ENCODE measurements at places on chromosomes 2 and 18.
A peak's percentile ranks its signal among the peaks of the same experiment; 100 is the strongest.

DNA sequence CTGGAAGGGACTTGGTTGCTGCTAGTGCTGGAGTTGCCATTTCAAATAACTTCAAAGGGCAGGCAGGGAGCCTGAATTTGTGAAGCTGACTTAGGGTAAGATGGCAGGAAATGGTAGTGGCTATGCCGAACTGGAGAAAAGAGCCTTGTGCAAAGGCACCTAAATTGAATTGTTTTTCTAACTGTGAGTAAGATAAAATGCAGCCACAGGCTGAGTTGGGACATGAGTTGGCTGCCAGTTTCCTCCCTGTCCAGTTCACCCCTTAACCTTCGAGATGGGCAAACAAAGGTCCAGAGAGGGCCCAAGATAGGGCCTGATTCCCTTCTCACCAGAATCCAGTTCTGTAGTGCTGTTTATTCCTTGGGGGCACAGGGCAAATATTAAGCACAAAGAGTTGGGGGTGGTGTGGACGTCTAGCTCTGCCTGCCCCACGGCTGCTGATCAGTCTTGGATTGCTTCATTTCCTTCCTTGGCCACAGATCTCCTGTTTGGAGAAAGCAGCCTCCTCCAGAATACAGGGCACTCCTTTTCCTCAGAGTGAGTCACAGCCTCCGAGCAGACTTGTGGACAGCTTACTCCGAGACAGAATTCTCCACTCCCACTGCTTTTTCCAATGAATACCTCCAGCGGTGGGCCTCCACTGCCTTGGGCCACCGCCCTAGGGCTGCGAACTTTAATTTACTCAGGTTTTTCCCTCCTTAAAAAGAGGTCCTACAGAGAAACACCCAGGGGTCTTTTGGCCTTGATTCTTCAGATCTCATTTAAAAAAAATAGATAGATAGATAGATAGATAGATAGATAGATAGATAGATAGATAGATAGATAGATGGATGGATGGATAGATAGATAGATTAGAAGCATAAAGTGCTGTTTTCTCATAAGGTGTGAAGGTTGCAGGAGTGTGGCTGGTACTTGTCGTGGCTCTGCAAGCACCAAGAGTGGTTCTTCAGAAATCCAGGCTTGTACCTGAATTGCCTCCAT lies 18.4 kb upstream of the SLC20A1 start:
- peak; percentile 98 for DNase-seq

DNA sequence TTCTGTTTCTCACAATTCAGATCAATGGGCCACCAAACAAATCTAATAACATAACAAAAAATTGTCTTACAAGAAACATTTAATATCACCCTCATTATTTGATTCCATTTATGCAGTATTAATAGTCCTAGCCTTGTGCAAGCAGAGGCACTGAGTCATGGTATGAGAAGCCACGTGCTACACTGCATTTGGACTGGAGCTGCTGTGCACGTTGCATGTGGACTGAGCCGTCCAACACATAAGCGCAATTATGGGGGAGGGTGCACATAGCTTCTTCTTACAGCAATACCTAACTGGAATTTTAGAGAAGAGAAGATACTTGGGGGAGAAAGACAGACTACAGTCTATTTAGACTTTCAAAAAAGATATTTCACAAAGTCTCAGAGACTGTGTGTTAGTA lies 329.6 kb upstream of the ID2 start:
- no peak for DNase-seq

GRCh38 chr2:201250741-201251140 lies 9.6 kb upstream of the CASP8 start:
- DNase-seq: no peak

GRCh38 chr2:171703574-171704347 lies 16.5 kb downstream of the DYNC1I2 start:
- peak; percentile 42 for DNase-seq

DNA sequence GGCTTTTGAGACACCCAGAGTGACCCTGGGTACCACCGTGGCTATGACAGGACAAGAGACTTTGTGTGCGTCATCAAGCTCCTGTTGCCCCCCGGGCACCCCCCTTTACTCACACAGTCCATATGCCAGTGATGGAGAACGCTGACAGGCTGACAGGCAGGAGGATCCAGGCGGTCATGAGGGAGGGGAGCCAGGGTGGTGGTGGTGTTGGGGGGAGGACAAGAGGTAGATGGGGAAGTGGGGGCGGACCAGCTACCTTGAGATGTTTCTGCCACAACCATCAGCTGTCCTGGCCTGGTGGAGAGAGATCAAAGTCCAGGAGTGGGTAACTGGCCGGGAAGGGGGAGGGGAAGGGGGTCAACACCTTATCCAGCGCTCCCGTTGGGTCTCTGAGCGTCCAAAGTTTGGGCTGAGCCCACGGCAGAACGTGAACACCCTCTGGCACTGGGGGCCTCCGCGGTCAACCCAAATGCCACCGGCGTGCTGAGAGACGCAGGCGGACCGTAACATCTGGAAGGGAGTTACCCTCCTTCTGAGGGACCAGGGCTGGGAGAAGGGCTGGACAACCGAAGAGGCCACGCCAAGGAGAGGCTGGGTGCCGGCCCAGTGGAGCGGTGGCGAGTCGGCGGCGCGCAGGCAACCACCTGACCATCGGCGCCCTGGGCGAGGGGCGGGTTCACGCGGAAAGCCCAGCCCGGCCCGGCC lies 575 bp downstream of the TMEM150A start:
- DNase-seq: peak; percentile 56

DNA sequence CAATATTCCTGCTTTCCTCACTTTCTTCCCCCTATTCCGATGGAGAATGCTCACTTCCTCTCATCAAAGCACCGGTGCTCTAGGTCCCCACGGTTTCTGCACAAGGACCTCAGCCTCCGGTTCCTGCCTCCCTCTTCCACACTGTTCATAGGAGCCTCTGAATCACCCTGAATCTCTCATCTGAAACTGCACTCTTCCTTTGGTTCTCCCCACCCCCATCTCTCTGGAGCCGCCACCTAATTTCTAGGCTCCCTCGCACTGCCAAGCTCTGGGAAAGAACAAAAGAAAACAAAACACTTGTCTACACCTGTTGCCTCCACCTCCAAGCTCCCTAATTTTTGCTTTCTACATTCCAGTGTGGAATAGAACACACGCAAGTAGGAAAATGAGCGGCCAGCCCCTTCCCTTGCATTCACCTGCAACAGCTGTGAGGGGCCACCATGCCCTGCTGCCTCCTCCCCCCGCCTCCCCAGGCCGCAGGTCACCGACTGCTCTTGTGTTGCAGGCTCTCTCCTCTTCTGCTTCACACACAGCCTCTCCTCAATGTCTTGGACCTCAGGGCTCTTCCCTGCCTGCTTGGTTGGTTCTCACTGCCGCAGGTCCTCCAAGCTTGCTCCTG lies 9.6 kb downstream of the FBXO15 start:
- no peak for DNase-seq

DNA sequence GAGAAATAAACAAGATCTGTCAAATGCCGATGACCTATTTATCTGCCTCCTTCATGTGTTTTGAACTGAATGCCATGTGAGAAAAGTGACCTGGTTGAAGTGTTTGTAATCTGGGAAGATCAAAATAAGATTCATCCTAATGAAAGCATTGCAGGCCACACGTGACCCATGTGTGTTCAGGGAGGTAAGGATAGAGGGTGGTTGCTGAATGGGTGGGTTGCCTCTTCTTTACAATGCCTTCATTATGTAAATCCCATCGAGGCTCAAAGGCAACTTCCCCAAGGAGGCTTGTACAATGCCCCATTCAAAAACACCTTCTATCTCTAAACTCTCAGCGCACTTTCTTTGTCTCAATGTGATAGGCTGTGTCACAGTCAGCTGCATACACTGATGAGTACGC lies 273.1 kb downstream of the LRATD1 start:
- no peak for DNase-seq

GRCh38 chr2:231163011-231163410 lies 35.4 kb upstream of the ARMC9 start:
- DNase-seq: no peak

- peak; percentile 94 for DNase-seq
These were observed 3.2 kb upstream of the PDK1 start for GRCh38 chr2:172552547-172553291.

- DNase-seq: no peak
These were observed 1372.2 kb upstream of the TMEFF2 start for GRCh38 chr2:193566886-193567285.

DNA sequence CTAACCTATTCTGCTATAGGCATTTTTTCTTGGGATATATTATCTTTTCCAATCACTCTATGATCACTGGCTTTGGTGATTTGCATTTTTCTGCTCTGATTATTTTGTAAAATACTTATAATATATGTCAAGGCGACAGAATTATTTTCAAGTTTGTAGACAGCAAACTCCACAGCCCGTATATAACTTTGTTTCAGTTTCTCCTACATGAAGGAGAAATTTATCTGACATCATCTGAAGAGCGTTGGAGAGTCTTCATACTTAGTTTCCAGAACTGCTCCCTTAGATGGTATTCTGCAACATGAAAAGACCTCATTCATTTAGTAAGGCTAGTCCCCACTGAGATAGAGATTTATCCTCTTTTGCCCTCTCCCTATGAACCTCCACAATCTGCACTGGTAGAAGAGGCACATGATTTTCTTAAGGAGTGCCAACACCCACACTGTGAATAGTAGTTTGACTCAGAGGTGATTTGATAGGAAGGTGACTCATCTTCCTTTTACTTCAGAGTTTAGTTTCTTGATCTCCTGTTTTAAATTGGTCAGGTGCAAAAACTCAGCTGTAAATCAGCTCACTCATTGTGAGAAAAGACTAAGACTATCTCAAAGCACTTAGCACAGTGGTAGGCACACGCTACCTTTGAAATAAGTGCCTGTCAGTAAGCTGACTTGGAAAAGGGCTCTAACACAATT lies 1848.6 kb upstream of the CELF4 start:
- peak; percentile 79 for DNase-seq

DNA sequence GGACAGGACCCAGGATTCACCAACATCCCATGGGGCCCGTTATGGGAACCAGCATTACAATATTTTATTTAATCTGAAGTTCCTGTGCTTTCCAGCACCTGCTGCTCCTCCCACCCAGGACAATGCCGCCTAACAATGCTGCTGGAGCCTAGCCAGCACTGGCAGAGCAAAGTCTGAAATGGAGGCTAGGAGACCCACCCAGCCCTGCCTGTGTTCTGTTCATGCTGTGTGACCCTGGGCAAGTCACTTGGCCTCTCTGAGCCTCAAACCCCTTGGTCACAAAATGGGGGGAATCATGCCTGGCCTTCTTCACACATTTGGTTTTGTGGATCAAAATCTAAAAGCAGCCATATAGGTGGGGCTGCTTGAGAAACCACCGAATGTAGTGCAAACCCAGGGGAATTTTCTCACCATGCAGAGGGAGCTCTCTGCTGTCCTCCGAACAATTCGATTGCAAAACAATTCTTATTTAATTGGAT lies 38.5 kb upstream of the ODC1 start:
- no peak for DNase-seq

DNA sequence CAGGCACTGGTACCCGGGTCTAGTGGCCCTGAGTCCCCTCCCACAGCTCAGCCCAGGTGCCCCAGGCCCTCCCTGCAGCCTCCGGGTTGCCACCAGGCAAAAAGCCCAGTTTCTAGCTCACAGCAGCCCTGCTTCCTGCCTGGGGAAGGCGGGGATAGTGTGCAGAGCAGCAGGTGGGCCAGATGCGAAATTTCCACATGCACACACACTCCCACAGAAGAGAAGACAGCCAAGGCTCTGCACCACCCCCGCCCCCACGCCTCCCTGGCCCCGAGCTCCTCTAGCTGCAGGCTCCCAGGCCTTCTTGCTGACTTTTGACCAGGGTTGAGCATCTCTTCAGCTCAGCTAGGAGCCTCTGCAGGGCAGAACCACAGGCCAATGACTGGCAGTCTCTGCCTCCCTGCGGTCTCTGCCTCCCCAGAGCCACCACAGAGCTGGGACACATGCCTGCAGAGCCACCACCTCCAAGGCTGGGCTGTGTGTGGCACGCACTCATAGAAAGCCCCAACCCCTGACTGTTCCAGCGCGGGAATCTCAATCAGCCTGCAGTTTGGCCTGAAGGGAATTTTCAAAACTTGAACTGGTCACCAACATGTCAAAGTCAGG lies 7.2 kb downstream of the SLC66A2 start:
- DNase-seq: no peak

- DNase-seq: no peak
These were observed 62.5 kb downstream of the LYPD6B start for GRCh38 chr2:149100739-149101699.

GRCh38 chr18:63078471-63078870 lies 241.1 kb downstream of the BCL2 start:
- DNase-seq: no peak

- peak; percentile 54 for DNase-seq
These were observed 6.6 kb upstream of the CDH2 start for GRCh38 chr18:28183418-28184078.

DNA sequence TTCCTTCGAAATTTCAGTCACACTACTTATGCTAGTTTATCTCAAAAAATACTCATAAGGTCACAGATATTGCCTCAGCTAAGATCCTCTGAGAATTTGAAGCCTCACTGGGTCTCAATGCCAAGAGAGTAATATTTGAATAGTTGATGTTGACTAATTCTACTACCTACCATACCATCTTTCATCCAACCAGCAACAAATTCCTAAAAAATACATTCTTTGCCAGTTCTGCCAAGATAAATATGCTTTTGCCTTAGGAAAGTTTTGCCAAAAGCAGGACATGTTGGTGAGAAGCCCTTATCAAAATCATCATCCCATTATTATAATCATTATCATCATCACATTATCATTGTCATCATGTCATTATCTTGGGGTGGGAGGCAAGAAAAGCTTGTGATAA lies 544.6 kb upstream of the ZEB2 start:
- peak; percentile 32 for DNase-seq

DNA sequence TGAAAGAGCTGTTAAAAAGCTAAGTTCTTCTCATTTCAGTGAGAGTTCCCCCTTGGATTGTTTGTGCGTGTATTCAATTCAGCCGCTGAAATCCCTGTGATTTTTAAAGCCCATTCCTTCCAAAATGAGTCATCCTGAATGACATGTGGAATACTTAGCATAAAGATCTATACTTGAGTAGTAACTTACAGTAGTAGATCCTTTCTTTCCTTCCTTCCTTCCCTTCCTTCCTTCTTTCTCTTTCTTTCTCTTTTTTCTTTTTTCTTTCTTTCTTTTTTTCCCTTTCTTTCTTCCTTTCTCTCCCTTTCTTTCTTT lies 18.2 kb upstream of the SOX11 start:
- peak; percentile 27 for DNase-seq

DNA sequence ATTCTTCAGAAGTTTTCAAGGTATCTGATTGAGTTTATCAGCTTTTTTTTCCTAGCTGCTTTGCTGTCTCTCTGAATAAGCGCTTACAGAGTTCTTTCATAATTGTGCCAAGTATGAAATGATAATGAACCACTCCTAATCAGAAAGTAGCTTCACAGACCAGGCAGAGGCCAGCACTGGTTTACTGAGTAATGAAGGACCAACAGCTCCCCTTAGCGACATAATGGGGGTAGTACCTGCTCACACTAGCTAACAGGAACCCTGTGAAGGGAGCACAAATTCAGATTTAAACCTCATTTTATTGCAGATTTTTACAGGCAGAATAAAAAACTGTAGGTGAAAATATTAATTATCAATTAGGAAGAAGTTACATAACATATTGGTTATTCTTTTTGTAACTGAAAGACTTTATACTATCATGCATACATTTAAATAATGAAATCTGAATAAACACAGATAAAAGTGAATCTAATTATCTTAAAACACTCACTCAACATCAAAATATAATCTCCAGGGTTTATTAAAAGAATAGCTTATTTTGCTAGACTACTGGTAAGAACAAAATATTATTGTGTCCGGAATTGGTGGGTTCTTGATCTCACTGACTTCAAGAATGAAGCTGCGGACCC lies 53.7 kb upstream of the LRRC30 start:
- peak; percentile 88 for DNase-seq

GRCh38 chr2:103734911-103735310 lies 973.1 kb downstream of the TMEM182 start:
- DNase-seq: no peak

All from iris pigment epithelial cell (primary cell).